Fibroblast of the aortic adventitia (primary cell): ENCODE measurements at places on chromosomes 6 and 20. TPM values are rescaled to one million over a fixed set of nuclear protein-coding genes. Genes with fewer than 3 reads are reported as not detected.

GRCh38 chr20:55200317-55200716 is 724.9 kb downstream of the DOK5 start:
- no peak for DNase-seq

- peak; percentile 17 for DNase-seq
Measured at GRCh38 chr6:3032986-3033385, 33.3 kb downstream of the NQO2 start.

DNA sequence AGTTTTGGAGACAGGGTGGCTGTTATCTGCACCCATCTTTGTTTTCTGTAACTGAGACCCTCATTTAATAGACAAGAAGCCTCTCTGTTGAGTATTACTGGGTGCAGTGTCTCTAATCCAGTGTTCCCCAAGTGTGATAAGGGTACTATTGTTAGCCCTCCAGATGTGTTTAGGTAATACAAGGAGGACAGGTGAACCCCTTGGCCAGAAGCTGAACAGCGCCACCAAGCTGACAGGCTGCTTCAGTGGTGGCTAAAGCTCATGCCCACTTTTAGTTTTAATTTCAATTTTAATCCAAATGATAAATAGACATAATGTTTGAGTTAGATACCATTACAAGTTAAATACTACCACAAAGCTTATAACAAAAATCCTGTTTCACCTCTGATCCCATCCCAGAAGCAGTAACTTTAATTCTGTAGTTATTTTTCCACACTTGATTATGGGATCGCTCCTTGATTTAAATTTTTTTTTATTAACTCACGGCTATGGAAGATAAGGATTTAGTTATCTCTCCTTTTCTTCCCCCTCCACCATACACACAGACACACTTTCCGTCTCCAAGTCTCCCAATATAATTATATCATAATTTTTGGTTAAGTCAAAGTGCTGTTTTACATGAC is 8.4 kb upstream of the STK35 start:
- DNase-seq: no peak

GRCh38 chr20:36574366-36575135 is 1.2 kb downstream of the TGIF2 start:
- peak; percentile 32 for DNase-seq

GRCh38 chr6:137025786-137026730 is 18.7 kb downstream of the IL20RA start:
- no peak for DNase-seq

- DNase-seq: no peak
Measured at GRCh38 chr6:6003621-6004366, 2.9 kb downstream of the NRN1 start.

GRCh38 chr20:59318201-59318790 is 17.9 kb downstream of the EDN3 start:
- no peak for DNase-seq

- no peak for DNase-seq
Measured at GRCh38 chr20:20519269-20519668, 151.4 kb downstream of the INSM1 start.

DNA sequence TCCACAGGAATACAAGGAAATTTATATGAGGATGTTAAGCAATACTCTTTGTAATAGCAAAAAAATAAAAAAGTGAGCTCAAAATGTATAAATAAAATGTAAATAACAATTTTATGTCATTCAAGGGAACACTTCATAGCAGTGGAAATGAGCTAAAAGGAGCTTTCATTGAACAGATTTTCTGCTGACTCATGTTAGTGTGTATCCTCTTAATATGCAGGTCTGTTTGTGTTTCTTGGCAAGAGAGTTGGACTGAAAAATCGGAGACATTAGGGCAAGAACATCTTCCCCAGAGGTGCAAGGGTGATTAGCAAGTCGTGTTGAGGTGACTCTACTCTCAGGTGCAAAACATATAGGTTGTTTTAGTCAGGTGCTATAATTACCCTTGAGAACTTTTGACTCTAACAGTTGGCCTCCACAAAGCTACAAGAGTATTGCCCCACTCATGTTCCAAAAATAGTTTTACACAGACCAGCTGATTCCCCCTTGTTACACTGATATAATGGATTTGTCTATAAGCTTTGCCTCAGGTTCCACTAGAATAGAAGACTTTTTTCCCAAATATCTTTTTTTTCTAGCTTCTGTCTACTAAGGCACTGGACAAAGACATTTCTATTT is 702.9 kb downstream of the TENT5A start:
- peak; percentile 48 for DNase-seq

Gene PI16
- 1.5 and 6.3 TPM in 2 replicates for total RNA-seq

Gene CLVS2
- not detected in 2 replicates for total RNA-seq

Gene PBOV1
- total RNA-seq: not detected in 2 replicates

Gene CBLN4
- total RNA-seq: not detected in 2 replicates

Gene THBS2
- total RNA-seq: 322 and 519 TPM in 2 replicates
